ENCODE measurements at places on chromosomes 7 and 10.

GRCh38 chr7:38398725-38399321 is 125.4 kb upstream of the TARP start:
- DNase-seq: peak; percentile 72

GRCh38 chr10:84358743-84359142 is 30.4 kb downstream of the CCSER2 start:
- DNase-seq: no peak

DNA sequence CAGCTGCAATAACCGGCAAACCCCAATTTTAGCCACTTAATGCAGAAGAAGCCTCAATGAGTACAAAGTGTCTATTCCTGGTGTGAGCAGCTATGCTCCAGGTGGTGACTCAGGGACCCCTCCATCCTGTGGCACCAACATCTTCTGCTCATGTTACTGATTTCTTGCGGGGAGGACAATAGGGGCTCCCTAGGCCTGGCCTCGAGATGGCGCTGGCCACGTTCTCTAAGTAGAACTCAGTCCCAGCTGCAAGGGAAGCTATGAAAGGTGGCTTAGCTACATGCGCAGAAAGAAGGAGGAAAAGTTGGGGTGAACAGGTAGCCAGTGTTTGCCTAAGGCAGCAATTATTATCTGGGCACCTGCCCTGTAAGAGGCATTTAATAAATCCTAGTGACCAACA is 6.6 kb downstream of the GJD4 start:
- no peak for DNase-seq

DNA sequence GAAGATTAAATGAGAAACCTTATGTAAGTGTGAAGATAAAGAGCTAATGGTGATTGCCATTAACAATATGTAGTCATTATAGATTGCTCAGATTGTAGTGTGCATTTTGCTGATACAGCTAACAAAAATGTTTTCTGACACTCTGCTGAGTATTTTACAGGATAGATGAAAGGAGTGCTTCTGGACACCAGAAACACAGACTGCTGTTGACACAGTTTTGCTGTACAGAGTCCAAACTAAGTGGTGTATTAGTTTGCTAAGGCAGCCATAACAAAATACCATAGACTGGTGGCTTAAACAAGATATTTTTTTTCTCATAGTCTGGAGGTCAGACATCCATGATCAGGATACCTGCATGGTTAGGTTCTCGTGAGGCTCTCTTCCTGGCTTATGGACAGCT is 2.2 kb downstream of the SMC3 start:
- no peak for DNase-seq

DNA sequence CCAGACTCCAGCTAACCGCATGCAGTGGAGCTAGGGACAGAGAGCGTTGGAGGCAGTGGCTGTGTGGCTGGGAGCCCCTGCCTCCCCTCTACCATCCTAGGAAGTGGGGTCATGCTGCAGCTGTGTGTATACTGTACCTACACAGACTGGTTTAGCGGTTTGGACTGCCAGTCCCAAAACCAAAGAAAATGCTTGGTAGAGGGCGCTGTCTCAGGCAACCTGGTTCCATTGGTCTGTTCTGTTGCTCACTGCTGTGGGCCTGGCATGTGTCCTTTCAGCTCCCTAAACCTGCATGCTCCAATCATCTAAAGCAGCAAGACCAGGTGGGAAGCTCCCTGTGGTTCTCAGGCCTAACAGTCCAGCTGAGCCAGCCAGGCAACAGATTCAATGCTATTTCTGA is 4.5 kb downstream of the RBP4 start:
- no peak for DNase-seq

DNA sequence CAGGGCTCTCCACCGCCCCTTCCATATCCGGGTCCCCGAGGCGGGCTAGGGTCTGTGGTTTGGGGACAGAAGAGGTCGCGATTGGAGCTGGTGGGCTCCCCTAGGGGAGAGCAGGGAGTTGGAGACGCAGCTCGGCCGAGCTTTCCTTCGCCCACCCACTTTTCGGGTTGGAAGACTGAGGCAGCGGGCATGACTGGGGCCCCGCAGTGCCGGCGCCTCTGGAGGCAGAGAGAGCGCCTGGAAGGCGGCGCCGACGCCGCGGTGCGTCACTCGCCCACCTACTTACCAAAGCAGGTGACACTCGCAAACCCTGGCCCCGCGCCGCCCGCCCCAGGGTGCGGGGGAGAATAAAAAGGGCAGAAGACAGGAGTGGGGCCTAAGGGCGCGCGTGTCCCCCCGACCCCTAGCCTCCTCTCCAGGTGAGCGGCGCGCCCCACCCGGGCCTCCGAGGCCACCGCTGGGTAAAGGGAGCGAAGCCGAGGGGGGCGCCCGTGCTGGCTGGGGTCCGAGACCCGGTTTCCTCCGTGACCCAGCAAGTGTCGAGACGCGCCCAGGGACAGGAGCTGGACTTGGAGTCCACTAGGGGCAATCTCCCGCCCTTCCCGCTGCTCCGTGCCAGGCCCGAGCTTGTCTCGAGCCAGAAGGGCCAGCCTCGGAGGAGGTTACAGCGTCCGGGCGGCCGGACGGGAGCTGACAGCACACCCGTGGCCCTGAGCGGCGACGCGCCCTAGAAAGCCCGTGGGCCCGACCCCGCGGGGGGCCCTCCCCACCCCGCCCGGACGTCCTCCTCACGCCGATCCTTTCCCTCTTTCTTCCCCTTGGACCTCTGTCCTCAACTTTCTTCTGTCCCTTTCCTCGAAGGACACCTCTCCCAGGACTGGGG is 34.4 kb upstream of the GRID1 start:
- DNase-seq: peak; percentile 80

DNA sequence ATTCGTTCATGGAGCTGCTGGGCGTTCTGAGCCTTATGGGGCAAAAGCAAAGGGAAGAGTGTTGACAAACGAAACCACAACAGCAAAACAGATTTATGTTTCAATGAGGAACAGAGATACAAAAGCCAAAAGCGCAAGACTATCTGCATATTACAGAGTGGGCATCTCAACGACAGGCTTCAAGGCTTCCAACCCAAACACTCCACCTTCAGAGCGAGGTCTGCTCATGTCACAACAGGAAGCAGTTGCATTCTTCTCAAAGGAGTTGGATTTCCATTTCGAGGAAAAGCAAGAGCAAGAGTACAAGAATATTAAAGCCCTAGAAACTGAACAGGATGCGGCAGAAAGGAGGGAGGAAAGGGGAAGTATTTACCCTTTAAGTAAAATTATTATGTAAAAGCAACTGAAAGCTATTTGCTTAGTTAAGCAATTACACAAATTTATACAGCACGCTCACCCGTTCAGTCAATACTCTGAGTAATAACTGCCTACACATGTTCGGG is 189.3 kb downstream of the ELMO1 start:
- DNase-seq: no peak

DNA sequence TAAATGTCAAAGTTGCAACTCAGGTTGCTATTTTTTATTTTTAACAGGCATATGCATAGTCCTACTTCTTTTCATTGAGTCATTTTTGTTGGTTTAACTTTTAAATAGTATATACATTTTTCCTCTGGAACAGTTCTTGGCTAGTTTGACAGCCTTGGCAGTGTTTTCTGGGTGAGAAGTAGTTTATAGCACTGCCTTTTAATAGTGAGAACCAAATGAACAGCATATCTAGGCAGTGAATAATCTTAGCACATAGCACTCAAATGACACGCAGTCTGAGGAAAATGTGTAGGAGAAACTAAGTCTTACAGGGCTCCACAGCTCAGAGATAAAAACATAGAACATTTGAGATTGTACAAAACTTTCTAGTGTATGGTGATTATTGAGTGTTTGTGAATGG is 265.5 kb upstream of the POT1 start:
- DNase-seq: no peak

- DNase-seq: no peak
Measured at GRCh38 chr7:44693641-44694313, 54.9 kb upstream of the ZMIZ2 start.

- no peak for DNase-seq
Measured at GRCh38 chr10:125034675-125035074, 92.8 kb downstream of the ZRANB1 start.

- DNase-seq: peak; percentile 43
Measured at GRCh38 chr10:27100813-27101347, 586 bp upstream of the ANKRD26 start.

DNA sequence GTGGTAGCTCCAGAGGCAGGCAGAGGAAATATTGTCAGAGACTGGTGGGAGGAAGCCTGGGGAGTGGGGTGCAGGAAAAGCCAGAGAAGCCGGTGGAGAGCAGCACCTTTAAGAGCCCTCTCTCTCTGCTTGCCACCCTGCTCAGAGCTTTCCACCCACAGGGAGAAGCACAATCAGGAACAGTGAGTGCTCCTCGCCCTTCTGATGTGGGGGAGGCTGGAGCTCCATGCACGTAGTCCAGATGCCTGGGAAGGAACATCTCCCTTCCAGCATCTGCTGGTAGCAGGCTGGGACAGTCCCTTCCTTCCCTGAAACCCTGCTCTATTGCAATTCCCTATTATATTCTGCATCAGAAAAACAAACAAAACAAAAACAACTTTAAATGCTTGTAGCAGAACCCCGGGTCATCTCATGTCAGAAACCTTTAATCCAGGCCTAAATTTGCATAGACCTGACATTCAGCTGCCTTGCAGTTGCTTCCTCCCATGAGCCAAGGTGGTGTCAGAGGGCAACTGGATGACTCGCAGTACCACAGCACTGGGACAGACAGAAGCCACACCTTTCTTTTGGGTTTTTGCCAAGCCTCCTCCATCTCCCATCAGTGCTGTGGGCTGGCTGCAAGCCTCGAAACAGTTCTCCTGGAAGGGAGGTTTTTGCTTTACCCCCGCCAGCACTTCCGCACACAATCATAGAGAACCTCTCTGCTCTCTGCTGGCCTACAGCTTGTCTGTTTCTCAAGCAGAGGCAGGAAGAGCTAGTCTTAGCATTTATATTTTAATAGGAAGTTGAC is 13.1 kb downstream of the AVPI1 start:
- peak; percentile 13 for DNase-seq

DNA sequence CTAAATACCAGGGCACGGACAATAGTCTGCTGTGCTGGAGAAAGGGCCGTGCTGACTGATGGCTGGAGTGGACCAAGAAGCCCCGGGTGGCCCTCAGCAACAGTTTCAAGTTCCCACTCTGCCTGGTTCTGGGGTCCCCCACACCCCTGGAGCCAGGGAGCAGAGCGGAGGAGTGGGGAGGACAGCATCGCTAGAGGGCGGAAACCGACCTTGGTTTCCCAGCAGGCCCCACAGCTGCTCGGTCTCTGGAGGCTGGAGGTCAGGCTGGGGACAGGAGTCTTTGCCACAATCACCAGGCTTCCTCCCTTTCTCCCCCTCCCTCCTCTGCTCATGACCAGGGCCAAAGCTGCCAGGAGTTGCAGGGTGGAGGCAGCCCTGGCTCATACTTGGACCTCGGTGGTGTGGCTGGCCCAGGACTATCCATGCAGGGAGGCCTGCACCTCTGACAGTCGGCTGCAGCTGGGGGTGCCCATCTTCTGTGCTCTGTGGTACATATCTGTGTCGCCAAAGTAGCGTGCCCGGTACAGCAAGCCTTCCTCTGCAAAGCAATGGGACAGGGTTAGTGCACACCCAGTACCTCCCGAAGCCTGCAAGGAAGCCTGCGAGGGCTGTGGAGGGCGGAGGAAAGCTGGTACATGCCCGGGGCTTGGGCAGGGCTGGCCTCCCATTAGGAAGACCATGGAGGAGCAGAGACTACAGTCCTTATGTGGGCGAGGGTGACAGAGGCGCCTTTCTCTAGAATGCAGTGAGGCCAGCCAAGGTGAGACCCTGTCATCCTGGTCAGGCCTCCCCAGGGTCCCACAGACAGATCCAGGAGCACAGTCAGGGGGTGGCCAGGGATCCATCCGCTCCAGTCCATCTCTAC is 19.1 kb downstream of the DNAJB12 start:
- peak; percentile 47 for DNase-seq

GRCh38 chr10:45368181-45368580 is 5.8 kb upstream of the ALOX5 start:
- no peak for DNase-seq

- no peak for DNase-seq
Measured at GRCh38 chr10:102274062-102274461, 28.7 kb downstream of the GBF1 start.

DNA sequence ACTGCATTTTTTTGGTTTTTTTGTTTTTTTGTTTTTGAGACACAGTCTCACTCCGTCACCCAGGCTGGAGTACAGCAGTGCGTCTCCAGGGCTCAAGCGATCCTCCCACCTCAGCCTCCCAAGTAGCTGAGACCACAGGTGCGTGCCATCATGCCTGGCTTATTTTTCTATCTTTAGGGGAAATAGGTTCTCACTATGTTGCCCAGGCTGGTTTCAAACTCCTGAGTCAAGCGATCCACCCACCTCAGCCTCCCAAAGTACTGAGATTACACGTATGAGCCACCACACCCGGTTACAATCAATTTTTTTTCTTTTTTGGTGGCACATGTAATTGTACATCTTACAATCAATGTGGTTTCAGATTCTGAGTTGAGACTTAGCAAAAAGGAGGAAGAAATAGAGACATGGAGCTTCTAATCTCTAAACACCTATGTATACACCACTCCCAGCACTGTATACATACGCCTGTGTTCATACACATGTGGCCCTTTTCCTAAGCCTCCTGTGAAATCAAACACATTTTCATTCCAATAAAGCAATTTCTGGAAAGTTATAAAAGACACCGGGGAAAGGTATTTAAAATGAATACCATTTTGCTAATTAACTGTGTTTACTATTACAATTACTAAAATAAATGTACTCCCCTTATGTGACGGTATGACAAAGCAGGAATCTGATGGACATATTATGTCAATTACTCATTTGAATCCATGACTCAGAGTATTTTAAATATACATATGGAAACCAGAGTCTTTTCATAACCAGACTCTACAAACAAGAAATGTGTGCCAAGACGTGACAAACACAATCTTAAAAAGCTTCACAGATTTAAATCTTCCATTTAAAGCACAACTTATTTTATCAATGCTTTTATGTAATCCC is 40.9 kb downstream of the SMURF1 start:
- no peak for DNase-seq

- no peak for DNase-seq
Measured at GRCh38 chr7:128737867-128738385, 1.2 kb upstream of the CALU start.

GRCh38 chr7:84688671-84689070 is 494.1 kb upstream of the SEMA3A start:
- no peak for DNase-seq

- DNase-seq: no peak
Measured at GRCh38 chr10:84541289-84541637, 212.9 kb downstream of the CCSER2 start.

Data from CD4-positive, alpha-beta T cell treated with Interleukin-17A for 4 hours (primary cell).